Occipital lobe (tissue), 3 donors: ENCODE measurements at places on chromosomes 2 and 18. TPM values are rescaled to one million over a fixed set of nuclear protein-coding genes. Genes with fewer than 3 reads are reported as not detected.

MYOM1 gene
- total RNA-seq = 2.3 TPM

HRH4 gene
- not detected for total RNA-seq

ERBB4 gene
- total RNA-seq = 127 TPM

CDCA7 gene
- 17.3 TPM for total RNA-seq

UGT1A3 gene
- total RNA-seq = not detected

SLC9A2 gene
- 2.0 TPM for total RNA-seq

CCDC85A gene
- total RNA-seq = 38.8 TPM

FOXI3 gene
- total RNA-seq = 0.47 TPM

COPS8 gene
- 139 TPM for total RNA-seq

GAL3ST2 gene
- 0.16 TPM for total RNA-seq

RUFY4 gene
- total RNA-seq = 0.78 TPM

RAPH1 gene
- total RNA-seq = 39.9 TPM

PFN4 gene
- 0.47 TPM for total RNA-seq

CD8B2 gene
- total RNA-seq = not detected

RFX8 gene
- total RNA-seq = 0.47 TPM

ECEL1 gene
- total RNA-seq = 1.2 TPM

TBR1 gene
- total RNA-seq = 53.7 TPM

DNPEP gene
- 17.5 TPM for total RNA-seq
